ENCODE measurements at places on chromosomes 2 and 18.
A peak's percentile ranks its signal among the peaks of the same experiment; 100 is the strongest.

GRCh38 chr2:120740765-120741524, 5.3 kb downstream of the GLI2 start:
- peak; percentile 50 for DNase-seq

GRCh38 chr2:236568068-236568921, 1.3 kb upstream of the ACKR3 start:
- no peak for DNase-seq

GRCh38 chr2:73021371-73022010, 50.0 kb downstream of the SFXN5 start:
- DNase-seq = no peak

- no peak for DNase-seq
These were observed 262.9 kb upstream of the GULP1 start for GRCh38 chr2:188028739-188029138.

- DNase-seq = peak; percentile 96
These were observed 152.9 kb downstream of the SPP2 start for GRCh38 chr2:234203135-234203984.

DNA sequence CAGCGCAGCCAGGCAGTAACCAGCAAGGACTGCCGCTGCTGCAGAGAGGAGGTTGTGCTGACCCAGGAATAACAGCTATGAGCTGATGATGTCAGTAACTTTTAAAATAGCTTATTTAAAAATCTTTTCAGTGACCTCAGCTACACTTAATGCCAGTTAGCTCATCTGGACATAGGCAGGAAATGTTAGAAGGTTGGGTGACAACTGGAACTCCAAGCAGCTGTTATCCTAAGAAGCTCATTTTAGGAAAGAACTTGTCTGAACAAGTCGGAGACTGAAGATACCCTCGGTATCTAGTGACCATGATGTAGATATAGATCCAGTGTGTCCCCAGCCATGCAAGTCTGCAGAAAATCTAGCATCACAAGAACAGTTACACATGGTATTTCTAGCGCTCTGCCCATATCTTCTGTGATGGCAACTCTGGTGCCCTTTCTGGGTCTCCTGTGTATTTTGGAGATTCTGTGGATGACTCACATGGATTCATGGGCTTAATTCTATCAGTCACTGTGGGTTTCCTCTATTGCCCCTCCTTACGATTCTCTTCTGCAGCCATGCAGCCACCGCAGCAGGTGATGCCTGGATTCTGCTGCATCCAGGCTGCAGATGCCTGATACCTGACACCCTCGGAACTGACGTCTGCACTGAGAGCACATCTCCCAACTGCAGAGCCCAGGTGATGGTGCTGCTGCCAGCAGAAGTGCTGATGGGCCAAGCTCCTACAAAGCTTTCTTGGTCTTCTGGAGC, 19.8 kb upstream of the PLEK start:
- DNase-seq = no peak

GRCh38 chr2:62293490-62294271, 97.8 kb downstream of the B3GNT2 start:
- peak; percentile 33 for DNase-seq

GRCh38 chr2:97812931-97813330, 99.6 kb downstream of the ZAP70 start:
- no peak for DNase-seq

DNA sequence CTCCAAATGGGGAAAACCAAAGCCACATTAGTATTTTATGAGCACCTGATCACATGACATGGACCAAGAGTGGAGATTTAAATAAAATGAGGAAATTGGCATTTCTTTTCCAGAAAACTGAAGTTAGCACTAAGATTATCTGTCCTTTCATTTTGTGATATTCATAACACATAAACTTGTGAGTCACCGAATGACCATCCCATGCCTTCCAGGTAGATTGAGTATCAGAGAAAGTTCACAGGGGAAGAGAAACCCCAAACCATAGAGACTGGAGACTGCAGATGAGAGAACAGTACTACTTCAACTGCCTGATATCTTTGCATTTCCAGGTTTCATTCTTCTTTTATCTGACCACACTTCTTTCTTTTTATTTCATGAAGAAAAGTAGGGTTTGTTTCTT, 176.3 kb upstream of the LRP1B start:
- DNase-seq = no peak

DNA sequence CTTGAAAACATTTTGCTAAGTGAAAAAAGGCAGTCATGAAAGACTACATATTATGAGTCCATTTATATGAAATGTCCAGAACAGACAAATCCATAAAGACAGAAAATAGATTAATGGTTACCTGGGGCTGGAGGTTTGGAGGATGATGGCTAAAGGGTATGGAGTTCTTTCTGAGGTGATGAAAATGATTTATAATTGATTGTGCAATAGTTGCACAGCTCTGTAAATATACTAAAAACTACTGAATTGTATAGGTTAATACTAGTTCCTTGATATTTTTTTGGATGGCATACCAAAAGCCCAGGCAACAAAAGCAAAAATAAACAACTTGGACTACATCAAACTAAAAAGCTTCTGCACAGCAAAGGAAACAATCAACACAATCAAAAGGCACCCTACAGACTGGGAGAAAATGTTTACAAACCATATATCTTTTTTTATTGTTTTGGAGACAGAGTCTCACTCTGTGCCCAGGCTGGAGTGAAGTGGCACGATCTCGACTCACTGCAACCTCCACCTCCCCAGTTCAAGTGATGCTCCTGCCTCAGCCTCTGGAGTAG, 21.5 kb downstream of the SOS1 start:
- DNase-seq = no peak

GRCh38 chr18:26468931-26469340, 79.4 kb downstream of the KCTD1 start:
- DNase-seq = no peak

DNA sequence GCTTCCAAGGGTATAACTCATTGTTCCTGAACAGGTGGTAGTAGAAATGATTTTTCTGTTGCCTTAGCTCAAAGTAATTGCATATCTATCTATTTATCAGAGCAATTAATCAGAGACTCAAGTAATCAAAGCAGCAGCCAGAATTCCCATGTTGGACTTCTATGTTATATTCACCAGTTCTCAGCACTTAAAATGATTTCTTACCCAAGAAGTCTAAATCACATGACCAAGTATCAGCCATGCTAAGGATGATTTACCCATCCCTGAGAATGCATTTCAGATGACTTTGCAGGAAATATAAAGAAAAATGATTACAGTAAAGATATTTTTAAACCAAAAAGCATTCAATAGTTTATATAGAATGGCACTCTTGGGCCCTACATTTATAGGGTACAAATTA, 352.2 kb downstream of the NUP35 start:
- DNase-seq = no peak

DNA sequence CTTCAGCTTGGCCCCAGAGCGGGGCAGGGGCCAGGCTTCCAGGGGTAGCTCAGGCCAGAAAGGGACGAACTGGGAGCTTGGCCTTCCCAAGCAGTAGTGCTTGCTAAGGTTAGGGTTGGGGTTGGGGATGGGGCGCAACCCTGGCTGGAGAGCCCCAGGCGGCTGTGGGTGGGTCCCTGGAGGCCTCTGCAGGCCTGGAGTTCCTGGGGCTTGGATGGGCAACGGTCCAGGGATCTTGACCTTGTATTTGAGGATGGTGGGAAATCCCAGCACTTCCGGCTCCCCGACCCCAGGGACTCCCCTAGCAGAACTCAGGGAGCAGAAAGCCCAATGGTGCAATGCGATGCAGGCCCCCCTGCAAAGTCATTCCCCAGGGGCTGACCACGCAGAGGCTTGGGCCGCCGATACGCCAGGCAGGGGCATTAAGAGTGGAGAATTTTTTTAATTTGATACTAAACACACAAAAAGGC, 12.6 kb upstream of the MLPH start:
- DNase-seq = no peak

DNA sequence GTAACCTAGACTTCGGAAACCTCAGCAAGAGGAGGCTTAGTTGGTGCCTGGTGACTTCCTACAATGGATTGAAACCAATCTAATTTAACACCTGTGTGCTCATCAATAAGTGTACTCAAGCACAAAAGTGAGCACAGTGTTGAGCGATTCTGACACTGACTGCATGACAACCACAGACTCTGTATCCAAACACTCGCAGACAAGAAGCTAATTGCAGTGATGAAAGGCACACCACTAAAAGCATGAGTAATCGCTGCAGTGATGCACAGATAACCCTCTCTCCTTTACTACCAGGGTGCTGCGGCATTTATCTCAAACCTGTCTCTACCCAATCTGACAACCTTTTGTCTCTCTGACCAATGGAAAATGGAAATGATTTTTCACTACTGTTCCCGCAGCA, 168.1 kb downstream of the AFF3 start:
- no peak for DNase-seq

GRCh38 chr18:79979843-79980242, 8.5 kb downstream of the TXNL4A start:
- no peak for DNase-seq

GRCh38 chr18:76349067-76349715, 145.9 kb downstream of the ZNF516 start:
- DNase-seq = peak; percentile 79

DNA sequence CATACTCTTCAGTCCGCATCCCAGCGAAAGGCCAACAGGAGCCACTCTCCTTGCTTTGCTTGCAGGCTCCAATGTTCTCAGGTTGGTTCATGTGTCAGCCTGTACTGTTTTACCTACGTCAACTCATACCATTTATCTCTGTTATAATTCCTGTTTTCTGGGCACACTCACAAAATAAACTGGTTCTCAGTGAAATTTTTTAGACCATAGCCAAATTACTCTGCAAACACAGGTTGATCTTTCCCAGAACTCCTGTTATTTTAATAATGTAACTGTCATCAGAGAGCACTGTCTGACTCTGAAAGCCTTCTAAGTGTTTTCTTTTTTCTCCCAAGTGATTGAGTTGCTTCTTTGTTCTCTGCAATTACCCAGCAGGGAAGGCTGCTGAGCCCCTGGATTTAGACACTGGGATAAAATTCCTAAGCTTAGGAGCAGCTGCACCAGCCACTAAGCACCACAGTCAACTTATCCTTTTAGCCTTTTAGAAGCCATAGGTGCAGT, 111.6 kb upstream of the PIEZO2 start:
- no peak for DNase-seq

DNA sequence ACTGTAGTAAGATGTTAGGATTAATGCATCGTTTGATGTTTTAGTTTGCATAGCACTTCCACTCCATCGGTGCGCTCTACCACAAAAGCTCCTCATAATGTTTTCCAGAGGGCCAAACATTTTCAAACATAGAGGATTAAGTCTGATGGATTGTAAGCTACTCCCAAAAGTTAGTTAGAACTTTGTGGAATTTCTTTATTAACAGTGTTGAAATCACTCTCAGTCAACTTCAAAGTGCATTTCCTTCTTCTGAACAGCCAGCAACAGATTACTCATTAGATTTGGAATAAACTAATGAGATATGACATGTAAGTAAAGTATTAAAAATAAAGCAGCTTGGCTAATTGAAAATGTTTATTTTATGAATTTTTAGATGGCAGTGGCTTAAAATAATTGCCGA, 30.1 kb upstream of the CTAGE1 start:
- DNase-seq = no peak

DNA sequence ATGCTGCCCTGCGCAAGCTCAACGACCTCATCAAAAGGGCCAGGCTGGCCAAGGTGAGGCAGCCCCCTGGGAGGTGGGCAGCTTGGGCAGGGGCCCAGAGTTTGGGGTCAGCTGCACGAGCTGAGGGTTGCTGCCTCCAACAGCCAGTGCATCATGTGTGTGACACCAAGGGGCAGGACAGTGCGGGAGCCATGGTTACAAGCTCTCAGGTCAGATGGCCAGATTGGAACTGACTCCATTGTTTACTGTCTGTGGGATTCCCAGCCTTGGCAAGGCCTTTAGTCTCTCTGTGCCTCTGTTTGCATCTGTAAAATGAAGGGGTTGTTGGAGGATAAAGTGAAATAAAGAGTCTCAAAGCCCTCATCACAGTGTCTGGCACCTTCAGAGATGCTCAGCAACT, 26.9 kb downstream of the EHD3 start:
- DNase-seq = no peak

DNA sequence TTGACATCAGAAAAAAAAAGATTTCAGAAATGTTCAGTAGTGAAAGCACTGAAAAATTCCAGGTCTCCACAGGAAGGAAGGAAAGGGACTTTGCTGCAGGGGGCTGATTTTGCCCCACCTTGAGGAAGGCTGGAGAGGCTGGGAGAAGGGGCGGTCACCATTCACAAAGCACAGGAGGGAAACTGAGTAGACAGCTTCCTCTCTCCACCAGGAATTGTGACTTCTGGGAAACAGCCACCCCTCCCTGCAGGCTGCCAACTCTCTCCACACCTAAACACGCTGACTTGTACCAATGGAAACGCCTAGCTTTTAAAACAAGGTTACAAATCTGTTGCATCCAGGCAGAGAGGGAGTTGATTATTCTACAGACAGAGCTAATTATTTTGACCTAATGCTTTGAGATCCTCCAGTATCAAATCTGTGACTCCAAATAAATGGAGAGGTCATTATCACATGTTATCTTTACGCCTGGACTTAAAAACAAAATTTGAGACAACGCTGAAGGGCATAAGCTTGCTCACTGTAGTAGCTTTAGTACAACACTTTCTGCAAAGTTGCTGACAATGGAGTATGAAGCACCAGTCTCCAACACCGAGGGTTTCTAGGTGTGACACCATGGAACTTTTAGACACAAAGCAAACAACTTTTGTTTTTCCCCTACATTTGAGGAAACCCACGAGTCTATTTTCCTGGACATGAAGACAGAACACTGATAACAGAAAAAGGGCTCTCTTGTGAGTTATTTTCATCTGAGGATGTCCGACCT, 42.7 kb downstream of the EPHA4 start:
- no peak for DNase-seq
